Stimulated activated CD8-positive, alpha-beta memory T cell treated with anti-CD3 and anti-CD28 coated beads, Interleukin-4, amount 100 ng/mL, for 1 hour (primary cell): ENCODE measurements at places on chromosomes 2 and 18.

GRCh38 chr2:79453918-79454317, 58.9 kb upstream of the CTNNA2 start:
- DNase-seq: no peak

GRCh38 chr2:67465623-67466022, 68.5 kb downstream of the ETAA1 start:
- DNase-seq: no peak

- DNase-seq: no peak
Observed at GRCh38 chr2:131043199-131044074, 49.8 kb downstream of the FAM168B start.

DNA sequence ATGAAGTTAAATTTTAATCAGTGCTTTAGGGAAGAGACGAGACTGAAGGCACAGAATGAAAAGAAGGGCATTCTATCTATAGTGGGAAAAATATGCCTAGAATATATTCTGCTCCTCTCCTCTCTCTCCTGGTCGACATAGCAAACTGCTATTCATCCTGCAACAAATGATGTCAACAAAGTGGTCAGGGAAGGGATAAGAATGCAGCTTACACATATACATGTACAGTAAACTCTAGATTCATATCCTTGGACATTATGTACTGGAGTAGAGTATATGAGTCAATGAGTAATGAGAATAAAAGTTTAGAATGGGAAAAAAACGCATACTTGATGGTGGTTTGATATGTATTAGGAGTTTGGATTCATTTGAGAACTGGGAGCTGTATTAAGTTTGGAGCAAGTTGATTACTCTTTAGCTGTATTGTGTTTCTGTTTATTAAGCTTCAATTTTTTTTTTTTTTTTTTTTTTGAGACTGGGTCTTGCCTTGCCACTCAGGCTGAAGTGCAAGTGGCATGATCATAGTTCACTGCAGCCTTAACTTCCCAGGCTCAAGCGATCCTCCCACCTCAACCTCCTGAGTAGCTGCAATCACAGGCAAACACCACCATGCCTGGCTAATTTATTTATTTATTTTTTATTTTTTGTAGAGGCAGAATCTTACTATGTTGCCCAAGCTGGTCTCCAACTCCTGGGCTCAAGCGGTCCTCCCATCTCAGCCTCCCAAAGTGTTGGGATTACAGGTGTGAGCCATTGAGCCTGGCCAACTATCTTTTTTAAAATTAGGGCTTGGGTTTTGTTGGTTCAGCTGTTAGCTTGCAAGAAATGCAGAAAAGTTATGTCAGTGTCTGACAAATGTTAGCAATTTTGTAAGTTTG, 53.8 kb downstream of the STAT1 start:
- no peak for DNase-seq

GRCh38 chr2:176175709-176176607, 12.5 kb upstream of the HOXD1 start:
- no peak for DNase-seq

- DNase-seq: no peak
Observed at GRCh38 chr2:113831161-113831560, 58.7 kb upstream of the ACTR3 start.

- no peak for DNase-seq
Observed at GRCh38 chr2:207041279-207041678, 102.0 kb downstream of the CPO start.

GRCh38 chr2:143840194-143840593, 679.7 kb downstream of the ZEB2 start:
- no peak for DNase-seq

DNA sequence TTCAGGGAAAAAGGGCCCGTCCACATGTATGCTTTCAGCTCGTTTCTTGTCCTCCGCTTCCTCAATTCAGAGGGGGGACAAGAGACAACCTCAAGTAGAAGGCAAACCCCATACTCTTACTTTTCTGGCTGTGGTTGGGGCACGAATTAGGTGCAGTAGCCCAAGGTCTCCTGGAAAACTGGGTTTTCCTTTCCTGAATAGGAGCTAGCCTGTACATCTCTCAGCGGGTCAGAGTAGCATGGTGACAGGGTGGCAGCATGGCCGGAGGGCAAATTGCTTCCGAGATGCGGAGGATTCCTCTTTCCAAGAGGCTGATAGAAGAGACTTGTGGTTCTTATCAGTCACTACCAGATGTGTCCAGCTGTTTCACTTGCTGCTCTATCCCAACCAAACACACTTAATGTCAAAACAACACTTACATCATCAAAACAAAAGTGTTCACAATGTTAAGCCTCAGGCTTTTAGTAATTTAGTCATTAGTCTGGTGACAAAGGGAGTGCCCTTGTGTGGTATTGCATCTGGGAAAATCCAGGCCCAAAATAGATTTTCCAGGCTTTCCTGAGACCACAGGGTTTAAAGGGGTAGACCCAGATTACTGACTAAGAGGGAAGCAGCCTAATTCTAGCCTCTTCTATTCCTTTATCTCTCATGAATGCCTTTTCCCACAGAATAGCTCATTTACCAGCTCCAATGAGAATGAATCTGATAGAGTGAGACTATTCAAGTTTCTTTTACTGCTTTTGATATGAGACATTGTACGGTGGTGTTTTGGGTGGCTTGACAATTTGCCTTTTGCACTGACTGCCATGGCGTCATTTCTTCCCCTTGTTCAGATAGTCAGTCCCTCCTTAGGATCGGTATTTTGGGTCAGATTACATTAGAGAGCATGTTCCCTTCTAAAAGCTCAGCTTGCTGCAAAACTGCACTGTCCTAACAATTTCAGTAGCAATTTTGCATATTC, 162.0 kb downstream of the LTBP1 start:
- no peak for DNase-seq
